Stimulated activated naive CD4-positive, alpha-beta T cell (primary cell): ENCODE measurements at places on chromosomes 12 and 14.

- no peak for DNase-seq
These were observed 293.5 kb upstream of the DIO2 start for GRCh38 chr14:80504781-80505180.

- no peak for DNase-seq
These were observed 1054.7 kb downstream of the GALC start for GRCh38 chr14:86938320-86938719.

DNA sequence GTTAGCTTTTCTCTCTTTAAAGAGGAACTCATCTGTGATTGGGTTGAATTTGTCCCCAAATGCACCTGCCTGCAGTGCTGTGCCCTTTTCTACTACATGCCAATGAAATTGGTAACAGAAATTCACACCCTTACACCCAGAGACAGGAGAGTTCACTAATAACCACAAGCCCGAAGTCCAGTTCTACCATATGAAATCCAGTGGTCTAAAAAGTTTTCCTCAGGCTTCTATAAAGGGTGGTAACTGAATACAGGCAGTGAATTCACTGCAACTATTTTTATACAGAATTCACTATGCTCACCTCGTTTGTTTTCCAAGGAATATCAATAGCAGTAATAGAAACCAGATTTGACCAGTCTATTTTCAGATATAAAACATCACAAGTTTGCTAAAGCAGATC lies 31.5 kb upstream of the SOS2 start:
- DNase-seq = no peak

GRCh38 chr14:53651096-53651740 lies 305.4 kb downstream of the BMP4 start:
- DNase-seq = no peak

- no peak for DNase-seq
These were observed 101.2 kb upstream of the EGLN3 start for GRCh38 chr14:34051966-34052657.
